Coronary artery (tissue), 2 donors: ENCODE measurements at places on chromosomes 5 and 9.

DNA sequence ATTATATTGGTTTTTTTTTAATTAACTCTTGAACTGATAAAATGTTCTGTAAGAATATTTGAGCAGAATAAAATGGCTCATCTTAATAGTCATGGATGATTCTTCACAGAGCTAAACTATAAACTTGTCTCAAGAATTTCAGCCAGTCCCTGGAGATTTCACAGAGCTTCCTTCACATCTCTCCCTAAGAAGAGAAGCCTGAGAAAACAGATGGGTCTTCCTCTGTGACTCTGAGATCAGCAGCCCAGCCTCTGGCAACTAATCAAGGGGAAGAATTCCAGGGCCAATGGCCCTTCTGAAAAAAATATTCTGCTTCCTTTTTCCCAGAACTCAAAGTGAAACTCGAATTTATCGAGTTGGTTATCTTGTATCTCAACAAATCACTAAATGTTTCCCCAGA, 122.2 kb upstream of the ITGA1 start:
- DNase-seq = no peak

GRCh38 chr5:84382363-84383295, 2.1 kb downstream of the EDIL3 start:
- DNase-seq = peak; percentile 81

- DNase-seq = no peak
Measured at GRCh38 chr9:91902475-91903125, 47.4 kb downstream of the ROR2 start.

- DNase-seq = no peak
Measured at GRCh38 chr9:77170991-77171699, 6.2 kb upstream of the VPS13A start.

GRCh38 chr9:86687788-86688187, 259.5 kb downstream of the GAS1 start:
- DNase-seq = no peak

GRCh38 chr9:89425921-89426383, 72.0 kb downstream of the SEMA4D start:
- DNase-seq = no peak

DNA sequence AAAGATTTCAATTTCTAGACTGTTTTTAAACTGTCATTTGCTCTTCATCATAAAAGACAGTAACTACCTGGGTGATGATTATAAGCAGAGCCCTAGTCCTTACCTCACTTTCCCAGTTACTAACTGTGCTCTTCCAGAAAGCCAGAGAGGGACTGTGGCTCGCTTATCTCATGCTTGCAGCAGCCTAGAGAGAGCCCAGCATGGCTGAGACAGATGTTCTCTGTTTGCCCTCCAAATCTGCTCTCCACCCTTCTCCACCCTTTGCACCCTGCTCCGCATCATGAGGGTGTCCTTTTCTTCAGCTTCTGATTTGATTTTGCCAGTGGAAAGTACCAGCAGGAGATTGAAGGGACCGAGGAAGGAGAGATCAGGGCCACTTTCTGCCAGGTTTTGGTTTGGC, 61.2 kb upstream of the SELENOP start:
- no peak for DNase-seq

DNA sequence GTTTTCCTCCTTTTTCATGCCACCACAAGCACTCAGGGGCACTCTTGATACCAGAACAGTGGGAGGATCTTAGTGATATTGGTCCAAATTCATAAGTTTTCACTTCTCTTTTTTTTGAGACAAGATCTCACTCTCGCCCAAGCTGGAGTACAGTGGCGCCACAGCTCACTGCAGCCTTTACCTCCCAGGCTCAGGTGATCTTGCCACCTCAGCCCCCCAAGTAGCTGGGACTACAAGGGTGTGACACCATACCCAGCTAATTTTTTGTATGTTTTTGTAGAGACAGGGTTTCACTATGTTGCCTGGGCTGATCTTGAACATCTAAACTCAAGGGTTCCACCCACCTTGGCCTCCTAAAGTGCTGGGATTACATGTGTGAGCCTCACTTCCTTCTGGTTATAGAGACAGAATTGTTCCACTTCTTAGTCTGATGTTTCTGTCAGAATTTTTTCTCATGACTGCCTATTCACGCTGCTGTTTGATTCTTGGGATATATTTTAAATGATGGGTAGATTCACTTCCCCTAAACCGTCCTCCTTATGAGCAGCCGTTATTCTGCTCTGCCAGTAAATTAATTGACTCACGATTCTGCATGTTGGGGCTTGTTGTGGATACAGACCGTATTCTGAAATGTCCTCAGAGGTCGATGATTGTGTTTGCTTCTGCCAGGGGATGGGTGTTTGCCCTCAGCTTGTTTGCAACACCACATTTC, 30.8 kb downstream of the MTAP start:
- DNase-seq = no peak

GRCh38 chr5:95709967-95710650, 21.0 kb upstream of the RHOBTB3 start:
- DNase-seq = no peak

DNA sequence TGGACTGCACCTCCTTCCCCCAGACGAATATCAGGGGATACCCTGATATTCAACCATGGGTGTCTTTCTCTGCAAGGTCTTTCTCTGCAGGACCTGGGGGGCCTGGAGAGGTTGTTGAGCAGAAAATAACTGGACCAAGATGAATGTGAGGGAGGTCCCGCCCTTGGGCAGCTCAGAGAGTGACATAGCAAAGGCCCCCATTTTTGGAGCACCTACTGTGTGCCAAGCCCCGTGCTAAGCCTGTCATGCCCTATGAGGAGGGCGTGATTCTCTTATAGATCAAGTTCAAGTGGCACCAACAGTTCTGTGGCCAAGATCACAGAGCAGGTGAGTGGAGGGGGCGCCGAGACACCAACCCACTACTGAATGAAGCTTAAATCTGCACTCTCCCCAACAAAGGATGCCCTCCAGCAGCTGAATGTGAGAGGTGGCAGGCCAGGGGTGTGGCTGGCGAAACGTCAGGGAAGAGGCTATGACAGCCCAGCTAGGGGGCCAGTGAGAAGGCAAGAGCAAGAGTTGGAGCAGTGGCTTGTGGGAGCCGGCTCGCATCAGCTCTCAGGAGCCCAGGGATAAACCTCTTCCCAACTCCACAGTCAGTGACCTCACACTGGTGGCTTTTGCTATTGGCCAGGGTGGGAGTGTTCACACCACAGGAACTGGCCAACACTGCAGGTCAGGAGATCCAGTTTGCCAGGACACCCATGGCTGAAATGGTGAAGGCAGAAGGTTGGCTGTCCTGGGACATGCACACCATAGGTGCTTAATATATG, 5.3 kb downstream of the SARDH start:
- DNase-seq = peak; percentile 54

- DNase-seq = no peak
Measured at GRCh38 chr5:35180046-35180445, 50.2 kb downstream of the PRLR start.

DNA sequence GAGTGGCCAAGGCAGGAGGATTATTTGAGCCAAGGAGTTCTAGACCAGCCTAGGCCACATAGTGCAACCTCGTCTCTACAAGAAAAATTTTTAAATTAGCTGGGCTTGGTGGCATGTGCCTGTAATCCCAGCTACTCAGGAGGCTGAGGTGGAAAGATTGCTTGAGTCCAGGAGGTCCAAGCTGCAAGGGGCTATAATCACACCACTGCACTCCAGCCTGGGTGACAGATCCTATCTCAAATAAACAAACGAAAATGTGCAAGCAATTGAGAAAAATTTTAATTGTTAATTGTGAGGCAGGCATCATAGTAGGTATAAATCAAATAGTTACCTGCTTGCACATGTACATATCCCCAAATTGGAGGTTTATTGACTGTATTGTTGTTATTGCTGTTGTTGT, 15.3 kb downstream of the ALDH7A1 start:
- DNase-seq = no peak

DNA sequence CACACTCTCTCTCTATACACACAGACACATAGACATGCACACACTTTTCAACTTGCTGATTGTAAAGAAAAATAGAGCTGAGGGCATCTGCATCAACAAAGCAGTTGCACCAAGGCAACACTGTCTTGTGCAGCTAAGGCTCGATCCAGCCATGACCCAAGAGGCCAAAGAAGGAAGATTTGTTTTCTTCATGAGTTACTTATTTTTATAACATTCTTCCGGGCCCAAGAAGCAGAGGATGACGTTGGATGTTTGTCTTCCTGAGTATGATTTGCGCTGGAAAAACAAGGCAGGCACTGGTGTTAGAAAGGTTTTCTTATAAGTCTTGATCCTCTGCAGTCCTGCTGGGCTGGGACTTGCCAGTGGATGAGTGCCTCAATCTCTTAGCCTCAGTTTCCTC, 344.1 kb downstream of the ADAMTS6 start:
- no peak for DNase-seq

- no peak for DNase-seq
Measured at GRCh38 chr5:132737982-132738681, 786 bp upstream of the KIF3A start.

DNA sequence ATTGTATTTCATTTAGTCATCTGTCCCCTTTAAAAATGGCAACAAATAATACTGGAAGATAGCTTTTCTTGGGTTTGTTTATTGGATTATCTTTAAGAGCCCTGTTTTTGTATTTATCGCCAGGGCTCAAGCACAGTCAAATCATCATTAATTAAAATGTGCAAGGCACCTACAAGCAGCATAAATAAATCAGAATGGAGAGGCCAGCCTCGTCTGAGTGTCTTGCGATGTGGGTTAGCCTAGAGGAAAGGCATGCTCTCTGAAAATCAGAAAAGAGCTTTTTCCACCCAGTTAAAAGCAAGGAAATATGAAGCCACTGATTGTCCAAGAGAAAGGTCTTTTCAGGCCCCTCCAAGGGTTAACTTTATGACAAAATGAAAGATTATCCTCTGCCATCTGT, 31.8 kb downstream of the ZFAND5 start:
- DNase-seq = no peak

DNA sequence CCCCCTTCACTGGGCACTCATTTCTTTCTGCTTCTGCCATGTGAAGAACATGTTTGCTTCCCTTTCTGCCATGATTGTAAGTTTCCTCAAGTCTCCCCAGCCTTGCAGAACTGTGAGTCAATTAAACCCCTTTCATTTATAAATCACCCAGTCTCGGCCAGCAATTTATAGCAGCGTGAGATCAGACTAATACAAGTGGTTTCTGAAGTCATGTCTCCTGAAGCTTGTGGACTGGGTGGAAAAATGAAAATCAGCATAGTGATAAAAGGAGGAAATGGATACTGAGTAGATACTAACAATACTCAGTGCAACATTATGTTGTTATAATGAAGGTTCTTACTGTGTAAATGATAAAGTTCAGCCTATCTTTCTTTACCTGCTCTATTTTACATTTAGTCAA, 35.1 kb downstream of the NNT start:
- no peak for DNase-seq

- no peak for DNase-seq
Measured at GRCh38 chr9:20650750-20651299, 28.5 kb upstream of the MLLT3 start.

- DNase-seq = no peak
Measured at GRCh38 chr5:74685979-74686631, 1.1 kb downstream of the HEXB start.

DNA sequence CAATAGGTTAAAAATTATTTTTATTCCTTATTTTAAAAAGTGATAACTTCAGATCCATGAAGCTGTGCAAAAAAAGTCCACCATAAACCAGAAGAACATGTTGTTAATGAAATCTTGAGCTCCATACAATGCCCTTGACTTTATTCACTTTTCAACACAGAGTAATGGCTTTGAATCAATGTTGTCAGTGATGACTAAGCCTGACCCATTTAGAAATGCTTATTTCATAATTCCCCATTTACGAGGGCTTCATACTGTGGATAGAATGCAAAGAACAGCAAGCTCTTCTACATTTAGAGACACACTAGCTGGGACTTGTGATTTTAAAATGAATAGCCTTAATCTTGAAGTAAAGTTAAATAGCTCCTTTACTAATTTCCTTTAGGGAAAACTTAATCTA, 25.7 kb upstream of the IL9 start:
- no peak for DNase-seq

- DNase-seq = no peak
Measured at GRCh38 chr9:74942801-74943200, 9.9 kb downstream of the C9orf40 start.

DNA sequence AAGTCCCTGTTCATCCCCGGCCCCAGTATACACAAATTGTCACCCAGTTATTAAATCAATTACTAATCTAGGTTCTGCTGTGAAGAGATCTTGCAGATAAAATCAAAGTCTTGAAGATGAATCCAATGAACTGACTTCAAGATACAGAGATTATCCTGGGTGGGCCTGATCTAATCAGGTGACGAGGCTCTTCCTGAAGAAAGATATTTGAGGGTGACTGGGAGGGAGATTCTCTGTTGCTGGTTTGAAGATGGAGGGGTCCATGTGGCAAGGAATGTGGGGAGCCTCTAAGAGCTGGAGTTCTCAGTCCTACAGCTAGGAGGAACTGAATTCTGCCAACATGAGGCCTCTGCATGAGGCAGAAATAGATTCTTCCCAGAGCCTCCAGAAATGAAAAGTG, 36.1 kb upstream of the ICE1 start:
- no peak for DNase-seq

DNA sequence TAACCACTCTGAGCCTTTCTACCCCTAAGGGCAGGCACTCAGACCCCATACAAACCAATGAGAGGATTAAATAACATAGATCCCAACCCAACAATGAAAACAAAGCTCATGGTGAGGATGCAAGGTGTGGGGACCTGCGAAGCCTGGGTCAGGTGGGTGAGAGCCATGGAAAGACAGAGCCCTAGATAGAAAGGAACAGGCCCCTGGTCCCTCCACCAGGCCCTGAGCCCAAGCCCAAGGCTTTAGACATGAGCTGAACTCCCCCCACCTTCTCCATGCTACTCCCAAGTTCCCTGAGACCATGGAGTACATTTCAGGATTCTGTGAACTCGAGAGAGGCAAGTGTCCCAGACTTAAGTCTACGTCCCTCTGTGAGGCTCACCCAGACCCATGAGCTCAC, 106.5 kb downstream of the SAXO1 start:
- no peak for DNase-seq

DNA sequence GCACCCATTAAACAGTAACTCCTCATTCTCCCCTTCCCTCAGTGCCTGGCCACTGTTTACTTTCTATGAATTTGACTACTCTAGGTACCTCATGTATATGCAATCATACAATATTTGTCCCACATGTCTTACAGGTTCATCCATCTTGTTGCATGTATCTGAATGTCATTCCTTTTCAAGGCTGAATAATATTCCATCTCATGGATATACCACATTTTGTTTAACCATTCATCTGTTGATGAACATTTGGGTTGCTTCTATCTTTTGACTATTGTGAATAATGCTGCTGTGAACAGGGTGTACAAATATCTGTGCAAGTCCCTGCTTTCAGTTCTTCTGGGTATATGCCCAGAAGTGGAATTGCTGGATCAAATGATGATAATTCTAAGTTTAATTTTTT, 40.9 kb downstream of the INIP start:
- no peak for DNase-seq

GRCh38 chr9:94286116-94286515, 27.0 kb downstream of the ZNF169 start:
- DNase-seq = no peak

DNA sequence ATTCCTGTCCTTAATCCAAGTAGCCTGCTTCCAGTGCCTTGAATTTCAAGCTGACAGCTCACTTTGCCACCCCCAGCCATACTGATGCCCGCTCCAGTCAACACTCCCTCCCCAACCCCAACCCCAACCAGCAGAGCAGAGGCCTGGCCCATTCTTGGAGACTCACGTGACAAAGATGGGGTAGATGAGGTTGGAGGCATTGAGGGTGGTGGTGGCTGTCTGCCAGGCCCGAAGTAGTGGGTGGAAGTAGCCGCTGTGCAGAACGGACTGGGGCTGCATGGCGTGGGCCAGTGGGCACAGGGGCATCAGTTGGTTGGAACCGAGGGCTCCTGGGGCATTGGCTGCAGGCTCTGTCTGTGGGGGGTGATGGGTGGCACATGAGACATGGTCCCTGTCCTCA, 7.8 kb downstream of the ALAD start:
- DNase-seq = no peak
